NCI-H2171 (cell line): ENCODE measurements at places on chromosomes 11 and 22.

DNA sequence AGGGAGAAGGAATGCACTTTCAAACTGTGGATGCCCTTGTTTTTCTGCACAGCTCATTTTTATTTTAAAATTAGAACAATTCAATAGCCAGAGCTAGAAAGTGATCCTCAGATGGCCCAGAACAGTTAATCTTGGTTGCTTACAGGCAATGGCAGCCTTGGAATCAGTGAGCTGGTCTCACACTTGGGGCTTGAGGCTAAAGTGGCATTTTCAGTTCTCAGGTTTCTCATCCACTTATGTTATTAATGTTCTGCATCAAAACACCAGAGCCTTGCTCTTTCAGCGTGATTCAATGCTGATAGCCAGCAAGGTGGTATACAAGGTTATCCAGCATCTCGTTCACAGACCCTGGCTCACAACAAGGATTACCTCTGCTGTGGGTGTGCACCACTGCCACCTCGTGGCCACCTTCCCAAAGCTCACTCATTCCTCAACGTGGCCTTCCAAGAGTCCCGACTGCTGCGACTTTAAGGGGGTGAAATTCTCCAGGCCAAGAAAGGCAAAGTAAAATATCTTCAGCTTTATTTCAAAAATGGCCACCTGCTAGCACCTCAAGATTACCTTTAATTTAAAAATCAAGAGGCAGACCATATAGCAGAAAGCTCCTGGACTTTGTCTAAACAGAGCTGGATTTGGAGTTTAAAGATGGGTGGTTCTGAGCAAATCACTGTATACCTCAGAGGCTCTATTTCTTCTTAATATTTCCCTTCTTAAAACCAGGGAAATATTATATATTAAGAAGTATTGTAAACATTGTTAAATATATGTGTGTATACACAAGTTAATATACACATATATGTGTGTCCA lies 34.2 kb upstream of the FSHB start:
- peak; percentile 23 for DNase-seq

DNA sequence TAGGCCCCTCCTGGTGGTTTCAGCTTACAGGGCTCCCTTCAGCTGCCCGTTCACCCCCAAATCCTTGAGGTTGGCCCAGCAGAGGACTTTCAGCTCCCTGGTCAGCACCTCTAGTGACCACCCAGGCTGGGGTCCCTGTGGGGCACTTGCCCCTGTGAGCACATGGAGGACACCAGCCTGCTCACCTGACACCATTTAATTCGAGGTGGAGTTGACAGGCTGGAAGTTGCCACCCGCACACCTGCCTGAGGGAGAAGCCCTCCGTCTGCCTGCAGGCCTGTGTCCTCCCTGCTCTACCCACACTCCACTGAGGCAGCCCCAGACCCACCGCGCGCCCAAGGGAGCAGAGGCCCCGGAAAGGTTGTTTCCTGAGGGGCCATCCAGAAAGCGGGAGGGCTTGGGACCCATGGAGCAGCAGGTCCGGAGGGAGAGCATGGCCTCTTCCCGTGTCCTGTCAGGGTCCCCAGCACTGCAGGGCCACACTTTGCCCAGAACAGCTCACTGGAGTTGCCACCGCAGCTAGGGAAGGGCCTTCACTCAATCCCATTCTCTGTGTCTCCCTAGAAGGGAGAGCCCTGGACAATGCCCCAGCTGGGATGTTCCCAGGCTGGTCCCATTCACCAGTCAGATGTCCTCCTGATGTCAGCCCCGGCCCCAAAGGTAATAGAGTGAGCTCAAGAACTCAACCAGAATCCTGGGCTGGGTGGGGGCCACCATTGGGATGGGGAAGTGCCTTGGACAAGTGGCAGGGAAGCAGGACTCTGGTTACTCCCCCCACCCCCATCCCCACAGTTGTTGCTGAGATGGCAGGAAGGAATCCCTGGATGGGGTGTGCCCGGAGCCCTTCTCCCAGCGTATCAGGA lies 82.4 kb downstream of the MED15 start:
- DNase-seq: no peak

DNA sequence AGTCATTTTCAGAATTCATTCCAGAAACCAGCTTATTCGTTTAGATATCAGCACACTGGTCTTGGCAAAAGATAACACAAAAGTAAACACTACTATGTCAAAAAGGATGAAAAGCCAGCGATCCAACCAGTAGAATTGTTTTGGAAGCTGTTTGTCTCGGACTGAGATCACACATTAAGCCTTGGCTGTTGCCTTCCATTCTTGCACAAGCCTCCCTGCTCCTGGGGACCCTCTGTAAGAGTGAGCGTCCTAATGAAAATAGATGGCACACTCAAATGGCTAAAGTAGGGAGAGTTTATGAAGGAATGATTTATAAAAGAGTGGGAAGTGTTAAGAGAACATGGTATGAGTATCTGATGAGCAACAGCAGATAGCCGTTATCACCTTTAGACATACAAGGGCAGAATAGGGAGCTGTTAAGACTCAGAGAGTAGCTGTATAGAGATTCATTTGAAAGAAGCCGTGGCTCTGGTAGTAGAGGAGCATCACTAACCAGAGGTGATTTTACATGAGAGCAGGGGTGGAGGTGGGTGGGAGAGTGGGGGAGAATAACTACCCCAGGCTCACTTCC lies 25.2 kb downstream of the PDE3B start:
- no peak for DNase-seq

DNA sequence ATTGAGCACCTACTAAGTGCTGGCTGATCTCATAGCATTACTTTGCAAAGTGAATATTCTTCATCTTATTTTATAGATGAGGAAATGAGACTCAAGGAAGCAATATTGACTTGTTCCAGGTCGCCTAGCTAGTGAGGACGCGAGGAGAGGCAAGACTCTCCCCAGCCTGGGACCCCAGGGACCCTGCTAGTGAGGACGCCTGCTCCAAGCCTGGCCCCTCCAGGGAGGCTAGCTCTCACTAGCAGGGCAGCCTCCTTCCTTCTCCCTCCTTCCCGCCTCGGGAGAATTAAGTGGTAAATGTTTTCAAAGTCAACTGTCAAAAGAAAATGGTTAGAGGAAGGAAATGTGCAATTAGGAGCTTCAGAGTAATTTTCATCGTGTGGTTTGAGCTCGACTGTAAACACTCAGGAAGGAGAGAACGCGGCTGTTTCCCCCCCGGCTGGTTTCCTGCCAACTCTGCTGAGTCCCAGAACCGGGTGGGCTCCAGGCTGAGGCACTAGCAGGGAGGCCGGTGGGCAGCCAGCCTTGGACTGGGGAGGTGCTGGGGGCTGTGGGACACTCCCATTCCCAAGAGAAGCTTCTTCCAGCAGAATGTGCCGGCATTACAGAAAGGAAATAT lies 17.9 kb downstream of the MYEOV start:
- DNase-seq: no peak

DNA sequence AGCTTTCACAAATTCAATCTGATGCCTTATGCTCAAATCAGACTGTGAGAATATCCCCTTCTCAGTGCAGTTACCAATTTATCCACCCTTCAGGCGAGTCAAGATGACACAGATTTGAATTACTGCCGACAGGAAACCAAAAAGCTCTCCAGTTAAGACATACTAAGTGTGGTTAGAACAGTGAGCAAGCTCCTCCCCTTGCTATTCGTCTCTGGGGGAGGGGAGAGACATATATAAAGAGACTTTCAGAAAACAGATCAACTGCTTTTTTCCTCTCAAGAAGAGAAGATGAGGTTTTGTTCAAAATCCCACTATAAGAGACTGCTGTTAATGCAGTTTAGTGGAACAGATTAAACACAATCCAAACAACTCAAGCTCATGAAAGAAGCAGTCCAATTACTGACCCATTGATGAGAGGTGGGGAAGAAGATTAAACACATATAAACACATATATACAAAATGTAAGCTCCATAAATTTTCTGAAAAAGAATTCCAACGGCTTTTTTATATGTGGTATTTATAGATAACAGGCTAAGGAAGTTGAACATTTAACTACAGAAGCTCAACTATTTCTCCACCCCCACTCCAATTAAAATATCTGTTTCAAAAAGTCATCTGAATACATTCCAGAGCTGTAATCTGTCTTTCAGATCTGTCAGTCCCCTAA lies 102.7 kb downstream of the MRTFA start:
- no peak for DNase-seq

DNA sequence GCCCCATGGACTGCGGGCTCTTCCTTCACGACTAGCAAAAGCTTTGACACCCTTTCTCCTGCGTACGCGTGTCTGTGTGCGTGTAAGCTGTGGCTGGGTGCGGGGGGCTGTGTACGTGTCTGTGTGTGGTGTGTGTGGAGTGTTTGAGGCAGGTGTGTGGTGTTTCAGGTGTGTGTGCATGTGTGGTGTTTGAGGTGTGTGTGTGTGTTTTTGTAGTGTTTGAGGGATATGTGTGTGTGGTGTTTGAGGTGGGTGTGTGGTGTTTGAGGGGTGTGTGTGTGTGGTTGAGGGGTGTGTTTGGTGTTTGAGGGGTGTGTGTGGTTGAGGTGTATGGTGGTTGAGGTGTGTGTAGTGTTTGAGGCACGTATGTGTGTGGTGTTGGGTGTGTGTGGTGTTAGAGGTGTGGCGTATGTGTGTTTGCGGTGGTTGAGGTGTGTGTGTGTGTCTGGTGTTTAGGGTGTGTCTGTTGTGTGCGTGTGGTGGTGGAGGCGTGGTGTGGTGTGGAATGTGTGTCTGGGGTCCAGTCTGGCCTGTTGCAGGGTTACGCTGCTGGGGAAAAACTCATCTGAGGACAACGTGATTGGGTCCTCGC lies 687 bp upstream of the ARSA start:
- DNase-seq: no peak

DNA sequence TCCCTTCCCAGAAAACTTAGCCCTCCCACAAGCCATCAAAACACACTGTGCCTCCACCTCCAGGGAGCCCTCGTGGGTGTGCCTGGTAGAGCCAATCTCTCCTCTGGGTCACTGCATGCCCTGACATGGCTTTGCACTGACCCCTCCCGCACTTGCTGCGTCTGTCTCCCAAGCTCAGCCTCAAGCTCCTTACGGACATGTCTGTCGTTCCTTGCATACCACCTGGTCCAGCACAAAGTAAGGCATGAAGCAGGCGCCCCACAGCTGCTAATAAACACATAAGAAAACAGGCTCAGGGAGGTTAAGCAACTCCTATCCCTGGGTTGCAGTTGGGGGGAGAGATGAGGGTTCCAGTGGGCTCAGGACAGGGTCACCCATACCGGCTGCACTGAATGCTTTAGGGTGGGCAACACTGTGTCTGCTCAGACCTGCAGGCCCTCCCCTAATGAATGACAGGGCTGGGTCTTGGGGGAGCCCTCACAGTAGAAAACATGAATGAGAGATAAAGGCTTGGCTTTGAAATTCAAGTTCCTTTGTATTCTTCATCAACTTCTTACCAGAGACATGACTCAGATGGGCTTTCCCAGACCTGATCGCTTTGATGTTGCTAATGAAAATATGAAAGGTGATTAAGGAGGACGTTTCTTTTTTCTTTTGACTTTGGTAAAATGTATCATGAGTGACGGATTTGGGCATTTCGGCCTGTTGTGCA lies 38.0 kb downstream of the PHF21B start:
- DNase-seq: no peak

- DNase-seq: no peak
Measured at GRCh38 chr11:122796128-122796717, 42.1 kb upstream of the CRTAM start.

DNA sequence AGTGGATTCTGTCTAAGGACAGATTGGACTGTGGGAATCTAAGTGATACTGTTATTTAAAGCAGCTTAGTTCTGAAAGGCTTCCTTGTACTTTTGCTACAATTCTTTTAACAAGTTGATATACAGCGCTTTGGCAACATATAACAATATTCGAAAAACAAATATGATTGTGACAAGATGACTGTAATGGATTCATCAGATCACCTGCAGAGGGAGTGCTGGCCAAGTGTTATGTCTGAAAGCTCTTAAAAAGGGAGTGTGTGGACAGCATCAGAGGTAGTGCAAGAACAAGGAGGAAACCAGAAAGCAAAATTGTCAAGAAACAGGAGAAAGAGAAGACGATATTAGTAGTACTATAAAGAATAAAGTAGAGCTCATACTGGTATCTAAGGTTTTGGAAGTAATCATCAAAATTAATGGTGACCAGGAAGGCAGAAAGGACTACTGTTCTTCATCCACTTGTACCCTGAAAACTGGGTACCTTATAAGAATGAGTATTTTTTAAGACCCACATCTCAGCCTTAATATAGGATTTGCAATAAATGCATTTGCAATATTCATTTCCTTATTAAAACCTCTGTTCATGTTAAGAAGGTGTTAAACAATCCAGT lies 1112.0 kb upstream of the CCDC90B start:
- DNase-seq: no peak

DNA sequence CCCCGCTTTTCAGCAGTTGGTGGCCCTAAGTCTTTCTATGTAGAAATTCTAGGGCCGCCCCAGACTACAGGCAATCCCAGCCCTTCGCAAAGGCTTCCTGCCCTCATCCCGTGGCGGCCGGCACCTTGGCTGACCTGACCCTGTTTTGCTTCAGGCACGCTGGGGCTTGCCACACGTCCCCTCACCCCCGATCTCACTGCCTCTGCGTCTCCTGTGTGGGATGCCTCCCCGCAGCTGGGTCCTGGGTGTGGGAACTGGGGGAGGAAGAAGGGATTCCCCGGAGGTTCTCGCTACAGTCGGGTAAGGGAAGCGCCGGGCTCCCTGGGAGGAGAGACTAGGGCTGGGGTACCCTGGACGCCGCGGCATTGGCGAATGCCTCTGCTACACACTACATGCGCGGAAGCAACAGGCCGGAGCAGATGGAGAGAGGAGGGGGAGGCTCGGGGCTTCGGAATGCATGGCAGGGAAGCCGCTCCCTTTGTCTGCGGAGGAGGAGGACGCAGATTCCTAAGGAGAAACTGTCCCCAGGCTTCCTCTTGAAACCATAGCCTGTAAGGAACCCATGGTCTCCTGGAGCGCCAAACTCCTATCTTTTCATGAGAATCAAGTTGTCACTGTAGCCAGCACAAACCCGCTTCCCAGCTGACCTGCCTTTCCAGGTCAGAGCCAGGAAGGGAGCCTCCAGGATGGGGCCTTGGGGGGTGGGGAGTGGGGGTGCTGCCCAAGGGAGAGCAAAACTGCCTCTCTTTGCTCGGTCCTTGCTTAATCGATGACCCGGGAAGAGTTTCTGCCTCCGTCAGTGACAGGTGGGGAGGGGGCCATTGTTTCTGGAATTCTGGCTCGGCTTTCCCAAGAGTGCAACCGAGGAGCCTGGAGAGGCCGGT lies 1.4 kb downstream of the DTX4 start:
- no peak for DNase-seq
